Memory B cell (primary cell): ENCODE measurements at places on chromosomes 7 and 10.

DNA sequence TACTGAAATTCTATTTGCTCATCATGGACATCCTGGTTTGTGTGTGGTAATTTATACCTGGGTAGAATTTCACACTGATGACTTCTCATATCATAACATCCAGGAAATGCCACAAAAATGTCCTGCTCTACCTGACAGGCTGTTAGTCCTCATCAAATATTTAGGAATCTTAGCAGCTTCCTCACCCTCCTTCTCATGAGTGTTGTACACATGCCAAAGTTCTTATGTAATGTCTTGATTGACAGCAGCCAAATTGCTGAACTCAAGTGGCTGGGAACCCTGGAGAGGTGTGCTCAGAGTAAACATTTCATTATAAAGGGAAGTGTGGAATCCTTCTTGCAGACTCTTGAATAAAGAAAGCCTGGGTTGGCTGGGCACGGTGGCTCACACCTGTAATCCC, 8.9 kb downstream of the EEPD1 start:
- no peak overlapping the region for H3K27ac ChIP-seq
- peaks cover 1% of the 10 kb centered on the region for H3K27me3 ChIP-seq
- H3K4me3 ChIP-seq, result no peak overlapping the region

- H3K4me3 ChIP-seq, result peak overlapping the region; percentile 83
- no peak for DNase-seq
- H3K4me1 ChIP-seq, result peaks cover 15% of the 10 kb centered on the region
- peaks cover 3% of the 10 kb centered on the region for H3K36me3 ChIP-seq
- peak overlapping the region; percentile 95 for H3K27ac ChIP-seq
Measured at GRCh38 chr7:155296006-155296787, 1.5 kb upstream of the INSIG1 start.

DNA sequence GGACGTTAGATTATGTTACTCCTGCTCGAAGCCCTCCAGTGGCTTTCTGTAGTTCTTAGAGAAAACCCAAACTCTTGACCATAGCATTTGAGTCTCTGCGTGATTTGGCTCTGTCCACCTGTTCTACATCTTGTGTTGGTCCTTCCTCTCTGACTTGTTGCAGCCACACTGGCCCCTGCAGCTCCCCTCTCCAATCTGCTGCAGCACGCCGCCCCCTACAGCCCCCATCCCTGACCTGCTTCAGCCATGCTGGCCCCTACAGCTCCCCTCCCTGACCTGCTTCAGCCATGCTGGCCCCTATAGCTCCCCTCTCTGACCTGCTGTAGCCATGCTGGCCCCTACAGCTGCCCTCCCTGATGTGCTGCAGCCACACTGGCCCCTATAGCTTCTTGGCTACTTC, 29.2 kb downstream of the TRRAP start:
- H3K27me3 ChIP-seq, result no peaks in the 10 kb centered on the region
- H3K4me3 ChIP-seq, result no peak overlapping the region
- peak overlapping the region; percentile 50 for H3K27ac ChIP-seq

DNA sequence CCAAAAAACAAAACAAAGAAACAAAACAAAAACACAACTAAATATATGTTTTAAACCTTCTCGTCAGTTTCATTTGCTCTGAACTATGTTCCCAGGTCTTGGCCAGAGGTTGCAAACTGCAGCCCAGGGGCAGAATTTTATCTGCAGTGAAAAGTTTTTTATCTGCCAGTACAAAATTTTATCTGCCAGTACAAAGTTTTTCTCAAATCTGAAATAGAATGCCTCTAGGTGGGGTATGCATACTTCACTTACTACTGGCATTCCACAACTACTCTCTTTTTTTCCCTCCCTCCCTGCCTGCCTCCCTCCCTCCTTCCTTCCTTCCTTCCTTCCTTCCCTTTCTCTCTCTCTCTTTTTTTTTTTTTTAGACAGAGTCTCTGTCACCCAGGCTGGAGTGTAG, 9.4 kb upstream of the CLDN3 start:
- H3K27me3 ChIP-seq, result peaks cover 5% of the 10 kb centered on the region
- H3K4me3 ChIP-seq, result no peak overlapping the region
- H3K27ac ChIP-seq, result no peak overlapping the region
- peaks cover 4% of the 10 kb centered on the region for H3K36me3 ChIP-seq
- DNase-seq, result no peak
- no peaks in the 10 kb centered on the region for H3K4me1 ChIP-seq

DNA sequence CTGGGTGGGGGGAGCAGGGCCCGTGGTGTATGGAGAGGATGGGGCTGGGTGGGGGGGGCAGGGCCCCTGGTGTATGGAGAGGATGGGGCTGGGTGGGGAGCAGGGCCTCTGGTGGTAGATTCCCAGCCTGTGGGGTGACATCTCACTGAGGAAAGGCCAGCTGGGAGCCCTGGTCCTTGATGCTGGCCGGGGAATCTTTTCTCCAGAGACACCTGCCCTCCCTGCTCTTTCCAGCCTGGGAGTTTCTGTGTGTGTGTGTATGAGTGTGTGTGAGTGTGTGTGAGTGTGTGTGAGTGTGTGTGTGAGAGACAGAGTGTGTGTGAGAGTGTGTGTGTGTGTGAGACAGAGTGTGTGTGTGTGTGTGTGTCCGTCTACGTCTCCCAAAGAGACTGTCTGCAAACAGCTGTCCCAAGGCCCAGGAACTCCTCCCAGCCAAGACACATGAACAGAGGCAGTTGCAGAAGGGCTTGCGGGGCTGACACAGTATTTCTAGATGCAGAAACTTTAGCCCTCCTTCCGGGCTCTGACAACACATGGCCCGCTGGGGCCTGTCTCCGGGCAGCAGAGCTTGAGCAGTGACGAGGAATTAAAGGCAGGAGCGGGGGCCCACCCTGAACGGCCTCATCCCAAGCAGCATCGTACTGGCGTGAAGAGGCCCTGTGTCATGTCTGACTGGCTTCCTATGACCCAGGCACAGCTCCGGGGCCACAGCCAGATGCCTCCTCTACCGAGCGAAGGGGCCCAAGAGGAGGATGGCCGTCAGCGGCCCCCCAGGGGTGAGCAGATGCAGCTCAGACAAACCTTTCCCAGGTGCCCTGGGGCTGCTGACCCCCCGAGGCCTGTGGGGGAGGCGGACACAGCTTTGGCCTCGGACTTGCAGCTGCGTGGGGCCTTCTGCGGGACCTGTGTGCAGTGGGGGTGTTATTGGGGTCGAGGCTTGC, 24.3 kb downstream of the FAM20C start:
- H3K27ac ChIP-seq, result no peak overlapping the region
- H3K4me1 ChIP-seq, result no peaks in the 10 kb centered on the region
- no peak for DNase-seq
- peaks cover 6% of the 10 kb centered on the region for H3K27me3 ChIP-seq

GRCh38 chr7:64463636-64464375, 99.1 kb downstream of the ZNF680 start:
- peak overlapping the region; percentile 50 for H3K27ac ChIP-seq
- H3K36me3 ChIP-seq, result peaks cover 2% of the 10 kb centered on the region
- no peaks in the 10 kb centered on the region for H3K27me3 ChIP-seq

DNA sequence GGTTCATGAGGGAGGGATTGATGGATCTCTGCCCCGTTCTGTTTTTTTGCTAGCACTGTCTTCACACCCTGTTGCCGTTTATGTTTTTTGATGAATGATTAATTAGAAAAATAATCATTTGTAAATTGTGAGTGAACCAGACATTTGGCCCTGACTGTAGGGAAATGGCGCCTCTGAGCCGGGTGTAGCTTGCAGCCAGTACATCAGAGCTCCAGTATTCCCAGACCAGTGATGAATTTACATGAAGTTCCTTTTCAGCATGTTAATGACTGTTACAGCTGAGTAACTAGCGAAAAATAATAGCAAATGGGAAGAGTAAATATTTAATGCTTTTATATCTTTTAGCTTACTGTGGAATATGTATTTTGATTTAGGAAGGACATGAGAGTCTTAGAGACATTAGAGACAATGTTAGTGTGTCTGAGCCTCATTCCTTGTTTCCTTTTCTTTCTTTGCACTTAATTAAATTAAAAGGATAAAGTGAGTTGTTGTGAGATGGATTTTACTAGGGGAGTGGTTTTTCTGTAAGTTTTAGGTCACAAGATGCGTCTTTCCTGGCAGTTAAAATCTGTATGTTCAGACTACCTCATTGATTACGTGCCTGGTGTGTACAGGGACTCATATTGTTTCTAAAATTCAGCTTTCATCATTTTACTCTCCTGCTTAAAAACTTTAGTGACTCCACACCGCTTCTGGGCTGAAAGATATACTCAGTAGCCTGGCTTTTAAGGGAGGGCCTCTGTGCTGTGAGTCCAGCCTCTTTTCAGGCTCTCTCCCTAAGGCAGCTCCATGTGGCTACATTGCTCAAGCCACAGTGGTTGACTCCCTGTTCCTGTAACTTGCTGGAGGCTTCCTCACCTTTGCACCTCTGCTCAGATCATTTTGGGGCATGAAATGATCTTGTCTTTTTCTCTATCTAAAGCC, 86.4 kb downstream of the AUTS2 start:
- no peak overlapping the region for H3K27ac ChIP-seq
- no peak overlapping the region for H3K4me3 ChIP-seq
- peaks cover 1% of the 10 kb centered on the region for H3K27me3 ChIP-seq

- no peak overlapping the region for H3K27ac ChIP-seq
- H3K36me3 ChIP-seq, result no peaks in the 10 kb centered on the region
- DNase-seq, result no peak
- H3K27me3 ChIP-seq, result no peaks in the 10 kb centered on the region
Measured at GRCh38 chr10:23918839-23919238, 290.1 kb upstream of the KIAA1217 start.

GRCh38 chr10:47247148-47248059, 52.6 kb upstream of the GDF10 start:
- H3K27ac ChIP-seq, result no peak overlapping the region
- no peak for DNase-seq
- H3K4me3 ChIP-seq, result no peak overlapping the region
- no peaks in the 10 kb centered on the region for H3K36me3 ChIP-seq
- H3K4me1 ChIP-seq, result no peaks in the 10 kb centered on the region

- DNase-seq, result no peak
- no peaks in the 10 kb centered on the region for H3K36me3 ChIP-seq
- H3K27me3 ChIP-seq, result peaks cover 1% of the 10 kb centered on the region
- peaks cover 2% of the 10 kb centered on the region for H3K4me1 ChIP-seq
- H3K27ac ChIP-seq, result no peak overlapping the region
- H3K4me3 ChIP-seq, result no peak overlapping the region
Measured at GRCh38 chr7:114832906-114833595, 88.8 kb upstream of the MDFIC start.

GRCh38 chr7:1074593-1075431, 13.1 kb upstream of the GPER1 start:
- peaks cover 7% of the 10 kb centered on the region for H3K4me1 ChIP-seq
- H3K27me3 ChIP-seq, result peaks cover 4% of the 10 kb centered on the region
- DNase-seq, result no peak

DNA sequence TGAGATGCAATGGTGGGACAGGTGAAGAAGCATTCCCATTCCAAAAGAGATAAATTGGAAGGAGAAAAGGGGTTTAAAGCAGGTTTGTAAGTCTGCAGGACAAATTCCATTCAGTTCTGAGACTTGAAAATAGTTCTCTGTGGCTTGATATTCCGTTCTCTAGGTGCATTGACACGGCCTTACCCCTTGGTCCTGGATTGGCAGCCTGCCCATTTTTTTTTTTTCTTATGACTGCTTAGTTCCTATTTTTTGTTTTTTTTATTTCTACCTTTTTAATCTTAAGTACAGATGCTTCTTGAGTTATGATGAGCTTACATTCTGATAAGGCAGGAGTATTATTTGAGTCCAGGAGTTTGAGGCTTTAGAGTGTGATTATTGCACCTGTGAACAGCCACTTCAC, 70.6 kb downstream of the MLLT10 start:
- peaks cover 30% of the 10 kb centered on the region for H3K36me3 ChIP-seq
- H3K27me3 ChIP-seq, result no peaks in the 10 kb centered on the region
- no peak for DNase-seq
- no peak overlapping the region for H3K27ac ChIP-seq

- no peaks in the 10 kb centered on the region for H3K27me3 ChIP-seq
- no peak overlapping the region for H3K27ac ChIP-seq
- no peak for DNase-seq
- peaks cover 2% of the 10 kb centered on the region for H3K36me3 ChIP-seq
- H3K4me1 ChIP-seq, result peaks cover 6% of the 10 kb centered on the region
Measured at GRCh38 chr7:977326-978048, 2.1 kb upstream of the COX19 start.

DNA sequence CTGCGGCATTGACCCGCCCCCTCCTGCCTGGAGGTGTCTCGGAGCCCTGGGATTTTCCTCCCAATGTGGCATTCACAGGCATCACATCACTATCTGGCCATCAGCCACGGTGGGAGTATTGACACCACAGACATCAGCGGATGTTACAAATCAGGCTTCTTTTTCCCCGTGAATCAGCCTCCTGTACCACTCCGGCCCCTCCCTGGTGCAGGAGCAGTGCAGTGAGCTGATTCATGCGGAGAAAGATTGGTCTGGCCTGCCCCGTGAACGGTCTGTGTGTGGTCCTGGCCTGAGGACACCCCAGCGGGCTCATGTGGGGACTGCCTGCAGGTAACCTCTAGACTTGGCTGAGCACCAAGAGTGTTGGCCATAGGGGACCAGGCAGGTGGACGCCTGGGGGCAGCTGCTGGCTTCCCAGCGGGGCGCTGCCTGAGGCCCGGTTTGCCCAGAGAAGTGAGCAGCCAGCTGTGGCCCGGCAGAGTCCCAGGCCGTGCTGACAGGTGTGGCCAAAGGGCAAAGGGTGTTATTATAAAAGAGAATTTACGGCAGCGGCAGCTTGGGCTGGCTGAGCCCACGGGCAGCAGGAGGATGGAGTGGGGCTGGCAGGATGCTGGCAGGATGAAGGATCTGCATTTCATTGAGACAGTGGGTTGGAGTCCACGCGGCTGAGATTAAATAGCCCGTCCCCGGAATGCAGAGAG, 32.1 kb upstream of the GNA12 start:
- no peaks in the 10 kb centered on the region for H3K27me3 ChIP-seq
- no peak overlapping the region for H3K27ac ChIP-seq
- no peak for DNase-seq
- peaks cover 30% of the 10 kb centered on the region for H3K4me1 ChIP-seq

DNA sequence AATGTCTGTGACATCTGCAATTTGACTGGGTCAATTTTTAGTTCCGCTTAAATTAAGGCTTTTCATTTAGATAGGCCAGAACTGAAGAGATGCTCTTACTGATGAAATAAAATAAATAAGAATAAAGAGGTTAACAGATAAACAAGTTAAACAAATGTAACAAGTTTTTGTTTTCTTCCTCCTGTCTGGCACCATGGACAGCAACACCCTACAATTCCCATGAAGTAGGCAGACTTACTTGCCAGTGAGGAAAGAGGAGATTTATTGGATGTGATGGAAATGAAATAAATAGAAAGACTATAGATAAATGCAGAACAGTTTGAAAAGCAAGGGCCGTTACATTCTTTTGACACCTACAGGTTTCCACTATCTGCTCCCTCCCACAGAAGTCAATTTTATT, 118.5 kb downstream of the AMPH start:
- H3K27me3 ChIP-seq, result peaks cover 4% of the 10 kb centered on the region
- no peak for DNase-seq
- H3K4me3 ChIP-seq, result no peak overlapping the region
- no peaks in the 10 kb centered on the region for H3K4me1 ChIP-seq

DNA sequence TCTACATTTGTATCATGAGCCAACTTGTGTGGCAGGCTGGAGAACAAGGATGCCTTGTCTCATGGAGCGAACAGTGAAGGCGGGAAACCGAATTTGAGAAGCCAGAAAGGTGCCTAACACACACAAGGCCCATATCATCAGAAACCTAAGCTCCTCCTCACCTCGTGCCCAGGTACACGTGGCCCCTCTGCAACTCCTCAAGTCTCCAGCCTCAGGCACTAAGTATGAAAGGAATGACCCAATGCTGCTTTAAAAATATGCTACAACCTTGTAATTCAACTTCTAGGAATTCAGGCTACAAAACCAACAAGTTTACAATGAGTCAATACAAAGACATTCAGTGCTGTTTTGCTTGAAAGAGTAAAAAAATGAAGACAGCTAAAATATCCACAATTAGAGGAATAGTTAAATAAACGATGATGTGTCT, 95.7 kb downstream of the CDK6 start:
- H3K4me3 ChIP-seq, result no peak overlapping the region
- H3K4me1 ChIP-seq, result no peaks in the 10 kb centered on the region
- peaks cover 6% of the 10 kb centered on the region for H3K36me3 ChIP-seq
- DNase-seq, result no peak
- H3K27ac ChIP-seq, result no peak overlapping the region
